Fibroblast of pulmonary artery (primary cell): ENCODE measurements at places on chromosomes 4 and X.

GRCh38 chr4:19583827-19584569 lies 667.7 kb upstream of the SLIT2 start:
- no peak for DNase-seq

DNA sequence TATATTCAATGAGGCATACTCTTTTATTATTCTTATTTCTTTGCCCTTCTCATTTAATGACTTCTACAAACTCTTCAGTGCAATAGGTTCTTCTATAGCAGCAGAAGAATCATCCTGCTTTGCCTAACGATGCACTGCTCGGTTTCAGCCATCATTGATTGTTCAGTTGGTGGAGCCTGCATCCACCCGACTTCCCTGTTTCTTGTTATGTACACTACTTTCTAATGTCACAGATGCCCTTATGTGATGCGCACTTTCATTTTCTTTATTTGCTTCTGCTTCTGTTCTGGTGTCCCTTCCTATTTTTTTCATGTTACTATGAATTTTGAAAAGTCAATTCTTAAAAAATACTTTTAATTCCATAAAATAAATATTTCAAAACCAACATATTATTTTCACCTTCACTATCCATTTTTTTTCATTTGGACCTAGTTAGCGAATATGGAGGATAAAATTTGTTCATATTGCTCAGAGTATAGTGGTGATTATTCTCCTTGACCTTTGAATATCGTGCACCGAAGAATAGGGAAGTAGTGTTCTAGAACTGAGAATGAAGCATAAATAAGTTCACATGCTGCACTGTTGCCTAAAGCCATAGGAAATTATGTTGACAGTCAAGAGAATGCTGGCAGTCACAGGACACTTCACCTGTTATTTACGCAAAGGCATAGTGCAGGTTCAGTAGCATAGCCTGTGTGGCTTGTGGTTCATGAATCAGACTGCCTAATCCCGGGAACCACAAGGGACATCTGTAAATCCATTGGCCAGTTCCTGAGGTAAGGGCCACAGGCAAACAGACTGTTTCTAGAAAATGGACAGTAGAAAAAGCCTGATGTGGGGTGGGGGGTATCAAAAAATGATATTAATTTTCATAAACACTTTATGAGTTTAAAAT lies 21.3 kb upstream of the SFRP2 start:
- DNase-seq: no peak

GRCh38 chr4:101870874-101871273 lies 80.3 kb downstream of the BANK1 start:
- DNase-seq: no peak

- DNase-seq: no peak
These were observed 2.3 kb downstream of the PRRG3 start for GRCh38 chrX:151697522-151697921.

- no peak for DNase-seq
These were observed 10.7 kb upstream of the NKX1-1 start for GRCh38 chr4:1416948-1417260.
